ENCODE measurements at places on chromosomes 12 and 14.

DNA sequence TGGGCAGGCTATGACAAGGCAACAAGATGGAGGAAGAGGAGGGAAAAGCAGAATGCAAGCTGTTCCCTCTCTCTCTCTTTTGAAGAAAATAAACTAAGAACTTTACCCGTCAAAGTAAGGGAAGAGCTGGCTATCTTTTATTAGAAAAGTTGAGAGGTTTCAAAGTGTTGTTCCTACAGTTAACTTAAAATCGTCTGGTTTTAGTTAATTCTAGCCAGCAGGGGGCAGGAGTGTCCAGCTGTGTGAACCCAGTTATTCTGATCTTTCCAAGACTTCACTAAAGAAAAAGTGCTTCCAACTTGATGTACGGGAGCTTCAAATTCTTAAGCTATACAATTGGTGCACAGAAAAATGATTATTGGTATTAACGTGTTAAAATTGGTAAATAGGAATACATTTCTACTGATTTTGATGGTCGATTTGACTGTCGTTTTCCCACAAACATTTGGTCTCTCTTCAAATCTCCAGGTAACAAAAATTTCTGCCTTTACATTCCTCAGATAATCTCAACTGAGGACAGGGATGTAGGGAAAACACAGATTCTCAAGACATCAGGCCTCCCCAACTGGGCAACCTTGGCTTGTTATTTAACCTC is 28.4 kb upstream of the MON2 start:
- peak; percentile 83 for DNase-seq

DNA sequence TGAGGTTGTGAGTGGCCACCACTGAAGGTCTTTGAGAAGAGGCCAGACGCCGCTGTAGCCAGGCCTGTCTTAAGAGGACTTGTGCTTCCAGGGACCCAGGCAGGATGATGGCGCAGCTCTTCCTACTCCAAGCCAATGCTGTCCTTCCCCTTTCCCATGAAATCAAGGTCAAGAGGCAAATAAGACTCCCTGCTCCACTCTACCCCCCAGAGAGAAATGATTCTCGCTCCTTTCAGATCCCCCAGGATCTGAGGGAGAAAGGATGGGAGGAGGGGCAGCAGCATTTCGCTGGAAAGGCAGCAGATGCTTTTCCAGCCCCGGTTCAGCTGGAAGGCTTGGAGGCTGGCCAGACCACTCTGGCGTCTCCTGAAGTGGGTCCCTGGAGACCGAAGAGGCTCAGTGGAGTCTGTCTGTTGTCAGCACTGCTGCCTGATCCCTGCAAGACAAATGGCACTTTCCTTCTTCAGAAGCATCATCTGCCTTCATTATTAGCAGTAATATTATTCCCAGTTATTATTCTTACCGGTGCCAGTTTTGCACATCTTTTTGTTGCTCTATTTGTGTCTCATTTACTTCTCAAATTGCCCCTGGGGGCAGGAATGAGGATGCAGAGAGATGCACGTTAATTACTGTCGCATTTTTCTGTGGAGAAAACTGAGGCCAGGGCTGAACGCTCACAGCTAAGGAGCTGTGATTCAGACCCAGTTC is 51.4 kb downstream of the C14orf132 start:
- DNase-seq: no peak

DNA sequence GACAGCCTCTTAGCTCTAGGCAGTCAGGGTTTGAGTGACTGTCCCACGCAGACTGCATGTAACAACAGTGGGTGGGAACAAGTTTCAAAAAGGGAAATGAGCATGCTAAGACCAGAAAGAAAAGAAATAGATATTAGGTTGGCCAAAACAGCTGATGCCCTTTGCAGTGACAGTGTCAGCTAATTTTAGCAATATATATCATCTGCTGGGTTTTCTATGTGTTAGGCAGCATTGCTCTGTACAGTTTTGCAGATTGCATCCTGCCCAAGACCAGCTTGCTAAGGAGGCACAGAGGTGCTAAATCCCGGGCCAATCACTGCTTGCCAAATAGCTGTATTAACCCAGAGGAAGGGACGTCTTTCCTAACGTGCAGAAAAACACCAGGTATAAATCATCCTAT is 541.9 kb upstream of the TBX3 start:
- peak; percentile 6 for DNase-seq

DNA sequence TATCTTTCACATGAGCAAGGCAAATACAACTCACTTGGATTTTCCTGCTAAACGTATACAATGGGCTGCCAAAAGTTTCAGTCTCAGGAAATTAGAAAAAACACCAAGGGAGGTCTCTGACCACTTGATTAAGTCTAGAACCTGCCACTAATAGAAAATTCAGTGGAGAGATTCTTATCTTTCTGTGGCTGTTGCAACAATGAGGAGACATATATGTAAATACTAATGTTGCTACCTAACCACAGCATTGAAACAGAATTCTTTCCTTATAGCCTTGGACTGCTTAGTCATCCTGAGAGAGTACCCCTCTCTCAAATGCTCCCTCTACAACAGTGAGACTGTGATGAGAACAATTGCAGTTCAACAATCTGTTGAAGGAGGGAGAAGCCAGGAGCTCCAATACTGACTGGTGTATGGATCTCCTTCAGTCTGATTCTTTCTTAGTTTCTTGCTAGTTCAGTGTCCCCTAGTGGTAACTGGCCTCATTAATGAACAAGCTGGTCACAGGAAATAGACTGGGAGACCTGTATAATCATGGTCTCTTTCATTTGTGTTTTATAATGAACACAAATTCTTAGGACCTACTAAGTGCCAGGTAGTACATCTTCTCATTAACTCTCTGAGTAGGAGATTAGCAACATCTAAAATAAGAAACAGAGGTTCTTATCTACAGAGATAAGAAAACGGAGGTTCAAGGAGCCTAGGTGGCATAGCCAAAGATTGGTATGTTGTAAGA is 164.5 kb downstream of the SLC38A4 start:
- peak; percentile 87 for DNase-seq

- no peak for DNase-seq
Observed at GRCh38 chr14:98114122-98114895, 1157.7 kb downstream of the BCL11B start.

GRCh38 chr12:9869307-9870161 is at the start of gene CLEC2B:
Gene CLEC2B (minus strand): TSS chr12:9869354.
- peak; percentile 92 for DNase-seq

GRCh38 chr12:26197832-26198231 is 2.5 kb downstream of the SSPN start:
- no peak for DNase-seq

DNA sequence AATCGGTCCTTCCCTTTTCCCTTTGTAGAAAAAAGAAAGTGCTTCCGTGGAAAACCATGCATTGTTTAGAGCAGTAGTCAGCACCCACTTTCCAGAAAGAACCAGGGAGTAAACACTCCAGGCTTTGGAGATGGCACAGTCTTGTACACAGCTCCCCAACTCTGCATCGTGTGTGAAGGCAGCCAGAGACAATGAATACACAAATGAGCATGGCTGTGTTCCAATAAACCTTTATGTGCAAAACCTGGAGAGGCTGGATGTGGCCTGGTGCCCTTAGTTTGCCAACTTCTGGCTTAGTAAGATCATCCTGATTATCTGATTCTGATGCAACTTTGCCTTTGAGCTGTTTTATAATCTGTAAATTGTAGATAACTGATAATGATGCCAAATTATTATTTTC is 463.4 kb upstream of the TMEM132C start:
- no peak for DNase-seq

- no peak for DNase-seq
Observed at GRCh38 chr12:10952645-10953044, 13.6 kb upstream of the TAS2R14 start.

DNA sequence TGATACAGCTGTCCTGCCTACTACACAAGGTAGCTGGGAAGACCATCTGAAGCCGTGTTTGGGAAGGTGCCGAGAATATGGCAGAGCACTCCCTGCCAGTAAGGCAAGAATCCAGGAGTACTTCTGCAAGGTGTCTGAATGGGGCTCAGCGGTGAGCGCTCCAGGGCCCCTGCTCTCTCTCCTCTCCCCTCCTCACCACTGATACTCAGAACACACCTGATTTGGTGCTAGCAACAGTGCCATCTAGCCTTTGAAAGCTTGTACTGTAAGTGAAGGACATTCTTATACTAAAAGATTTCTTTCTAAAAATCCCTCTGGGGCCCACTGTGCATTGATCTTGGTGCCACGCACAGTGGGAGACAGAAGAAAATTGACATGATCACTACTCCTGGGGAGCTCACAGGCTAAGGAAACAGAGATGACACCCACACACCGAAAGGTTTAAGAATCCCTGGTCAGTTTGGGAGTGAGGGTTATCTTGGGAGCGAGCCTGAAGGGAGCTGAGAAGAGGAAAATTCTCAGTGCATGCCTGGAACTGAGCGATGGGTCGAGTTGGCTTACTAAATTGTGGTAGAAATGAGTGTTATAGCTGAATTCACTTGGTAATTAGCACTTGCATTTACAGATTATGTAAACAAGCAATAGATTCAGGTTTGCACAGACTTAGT is 216.9 kb downstream of the NTF3 start:
- DNase-seq: peak; percentile 38

DNA sequence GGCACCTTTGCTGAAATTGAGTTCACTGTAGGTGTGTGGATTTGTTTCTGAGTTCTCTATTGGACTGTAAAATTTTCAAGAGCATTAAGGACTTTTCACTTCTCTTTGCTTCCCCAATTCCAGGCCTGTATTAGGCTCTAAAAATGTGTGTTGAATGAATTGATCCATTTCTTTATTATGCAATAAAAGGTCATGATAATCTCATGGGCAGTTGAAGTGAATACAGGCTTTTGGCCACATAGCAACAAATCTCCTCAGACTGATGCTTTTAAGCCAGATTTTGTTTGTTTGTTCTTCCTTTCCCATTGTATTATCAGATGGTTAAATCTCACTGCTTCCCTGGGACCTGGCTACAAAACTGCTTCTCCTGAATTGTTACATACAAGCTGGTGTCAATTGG is 258.0 kb upstream of the FAR2 start:
- no peak for DNase-seq

GRCh38 chr14:106877517-106877916 is 1351.1 kb downstream of the TMEM121 start:
- DNase-seq: peak; percentile 72
